ENCODE measurements at places on chromosomes 7 and 10.
A peak's percentile ranks its signal among the peaks of the same experiment; 100 is the strongest.

DNA sequence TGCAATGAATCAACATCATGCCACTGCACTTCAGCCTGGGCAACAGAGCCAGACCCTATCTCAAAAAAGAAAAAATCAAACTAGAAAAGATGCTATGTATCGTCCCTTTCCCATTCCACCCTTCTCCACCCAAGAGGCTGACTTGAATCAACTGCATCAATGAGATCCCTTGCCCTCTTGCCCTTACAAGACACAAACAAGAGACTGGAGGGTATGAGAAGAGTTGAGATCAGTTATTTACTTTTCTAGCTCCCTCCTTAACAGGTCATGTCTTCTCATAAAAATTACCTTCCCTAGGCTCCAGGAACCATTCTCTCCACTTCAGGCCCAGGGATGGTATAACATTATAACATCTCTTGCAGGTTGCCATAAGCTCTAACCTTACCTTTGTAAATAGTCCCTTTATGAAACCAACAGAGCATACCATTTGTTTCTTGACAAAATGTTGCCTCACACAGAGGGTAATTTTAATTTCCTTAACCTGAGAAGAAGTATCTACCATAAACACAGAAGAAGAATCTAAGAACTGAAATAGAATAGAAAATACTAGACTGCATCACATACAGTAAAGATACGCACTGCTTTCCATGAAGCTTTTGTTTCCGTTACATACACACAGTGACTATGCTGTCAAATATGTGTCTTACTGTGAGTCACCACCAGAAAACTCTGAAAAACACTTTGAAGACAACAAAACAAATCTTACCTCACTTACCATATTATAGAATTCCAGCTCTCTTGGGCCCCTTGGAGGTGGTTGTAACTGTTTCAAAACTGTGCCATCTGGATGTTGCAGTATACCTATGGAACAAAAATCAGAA, 30.5 kb downstream of the IPMK start:
- DNase-seq, result no peak

GRCh38 chr10:61175316-61175715, 231.3 kb upstream of the RHOBTB1 start:
- no peak for DNase-seq

GRCh38 chr10:113093188-113094113, 143.4 kb downstream of the TCF7L2 start:
- peak; percentile 12 for DNase-seq

GRCh38 chr7:28300488-28300887, 111.8 kb upstream of the CREB5 start:
- DNase-seq, result no peak

DNA sequence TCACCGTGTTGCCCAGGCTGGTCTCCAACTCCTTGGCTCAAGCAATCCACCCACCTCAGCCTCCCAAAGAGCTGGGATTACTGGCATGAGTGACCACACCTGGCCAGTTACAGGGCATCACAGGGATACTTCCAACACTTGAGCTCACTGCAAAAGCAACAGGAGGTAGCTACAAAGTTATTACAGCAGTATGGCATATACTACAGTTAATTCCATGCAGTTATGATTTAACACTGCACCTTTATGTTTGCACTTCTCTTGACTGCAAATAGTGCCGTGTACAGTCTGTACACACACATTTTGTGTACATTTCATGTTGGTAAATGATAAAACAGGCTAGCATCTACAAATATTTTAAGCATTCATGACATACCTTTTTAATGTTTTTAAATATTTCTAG, 21.3 kb downstream of the SRPK2 start:
- DNase-seq, result no peak

DNA sequence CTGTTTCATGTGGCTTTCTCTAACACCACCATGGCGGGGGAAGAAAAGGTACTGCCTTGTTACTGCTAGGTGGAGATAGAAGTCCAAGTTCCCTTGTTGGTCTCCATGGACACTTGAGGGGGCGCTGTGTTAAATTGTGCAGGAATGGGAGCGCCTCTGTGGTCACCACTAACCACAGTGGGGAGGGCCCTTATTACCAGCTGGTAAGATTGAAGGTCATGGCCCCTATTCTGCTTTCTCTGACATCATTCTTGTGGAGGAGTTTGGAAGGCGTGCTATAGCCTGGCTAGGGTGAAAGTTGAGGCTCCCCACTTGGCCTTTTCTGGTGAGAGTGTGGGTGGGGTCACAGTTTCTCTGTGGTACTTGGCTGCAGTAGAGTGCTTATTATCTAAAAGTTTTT, 14.9 kb upstream of the MXI1 start:
- no peak for DNase-seq

DNA sequence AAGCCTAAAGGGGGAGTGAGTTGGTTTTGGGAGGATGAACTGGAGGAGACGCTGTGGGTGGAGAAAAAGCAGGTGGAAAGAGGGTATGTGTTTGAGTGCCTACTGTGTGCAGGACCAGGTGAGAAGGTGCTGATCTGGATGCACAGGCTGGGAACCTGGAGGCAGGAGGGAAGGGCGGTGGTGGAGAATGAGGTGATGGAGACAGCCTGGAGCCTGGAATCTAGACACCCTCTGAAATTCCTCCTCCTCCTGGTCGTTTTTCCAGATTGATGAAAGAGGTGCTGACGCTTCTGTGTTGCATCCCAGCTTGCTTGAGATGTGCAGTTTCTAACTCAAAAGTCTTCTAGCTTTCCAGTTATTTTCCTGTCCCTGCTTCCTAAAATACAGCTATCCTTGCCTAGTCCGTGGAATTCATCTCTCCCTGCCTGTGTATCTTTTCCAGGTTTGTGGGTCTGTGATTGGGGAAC, 67.5 kb downstream of the LRMDA start:
- DNase-seq, result no peak

DNA sequence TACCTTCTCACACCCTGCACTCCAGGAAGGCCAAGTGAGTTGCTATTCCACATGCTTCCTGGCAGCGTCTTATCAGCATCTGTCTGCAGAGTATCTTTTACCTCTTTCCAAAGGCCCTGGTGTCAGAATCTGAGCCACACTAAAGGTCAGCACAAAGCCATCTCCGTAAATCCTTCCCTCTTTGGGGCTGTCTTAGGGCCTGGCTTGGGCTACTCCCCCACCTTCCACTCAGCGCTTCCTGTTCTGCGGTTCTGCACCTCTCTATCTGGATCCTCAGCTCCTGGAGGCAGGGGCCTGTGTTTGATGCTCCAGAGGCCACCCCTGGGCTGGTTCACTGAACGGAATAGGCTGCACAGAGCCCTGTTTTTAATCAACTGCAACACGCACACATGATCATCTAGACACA, 334.8 kb upstream of the GALNT17 start:
- DNase-seq, result no peak

DNA sequence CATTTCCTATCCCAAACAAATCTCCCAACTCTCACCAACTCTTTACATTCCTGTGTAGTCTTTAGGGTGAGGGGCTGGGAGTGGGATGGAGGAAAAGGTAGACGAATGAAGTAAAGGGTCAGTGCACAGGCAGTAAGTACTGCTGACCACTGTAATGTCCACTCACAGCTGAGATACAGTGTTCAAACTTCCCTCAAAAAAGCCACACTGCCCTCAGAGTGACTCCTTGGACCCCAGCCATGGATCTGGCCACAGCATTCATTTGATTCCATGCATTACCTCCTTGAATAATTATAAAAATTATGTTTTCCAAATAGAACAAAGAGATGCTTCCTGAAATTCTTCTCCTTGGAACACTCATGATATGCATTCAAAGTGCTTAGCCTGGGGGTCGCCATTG, 19.8 kb upstream of the HIPK2 start:
- no peak for DNase-seq

DNA sequence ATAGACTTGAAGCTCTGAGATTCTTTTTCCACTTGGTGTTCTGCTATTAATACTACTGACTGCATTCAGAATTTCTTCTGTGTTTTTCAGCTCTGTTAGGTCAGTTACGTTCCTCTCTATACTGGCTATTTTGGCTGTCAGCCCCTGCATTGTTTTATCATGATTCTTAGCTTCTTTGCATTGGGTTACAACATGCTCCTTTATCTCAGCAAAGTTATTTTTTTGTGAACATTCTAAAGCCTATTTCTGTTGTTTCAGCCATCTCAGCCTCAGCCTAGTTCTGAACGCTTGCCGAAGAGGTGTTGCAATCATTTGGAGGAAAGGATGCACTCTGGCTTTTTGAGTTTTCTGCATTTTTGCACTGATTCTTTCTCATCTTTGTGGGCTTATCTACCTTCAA, 201.5 kb upstream of the GNAI1 start:
- no peak for DNase-seq

DNA sequence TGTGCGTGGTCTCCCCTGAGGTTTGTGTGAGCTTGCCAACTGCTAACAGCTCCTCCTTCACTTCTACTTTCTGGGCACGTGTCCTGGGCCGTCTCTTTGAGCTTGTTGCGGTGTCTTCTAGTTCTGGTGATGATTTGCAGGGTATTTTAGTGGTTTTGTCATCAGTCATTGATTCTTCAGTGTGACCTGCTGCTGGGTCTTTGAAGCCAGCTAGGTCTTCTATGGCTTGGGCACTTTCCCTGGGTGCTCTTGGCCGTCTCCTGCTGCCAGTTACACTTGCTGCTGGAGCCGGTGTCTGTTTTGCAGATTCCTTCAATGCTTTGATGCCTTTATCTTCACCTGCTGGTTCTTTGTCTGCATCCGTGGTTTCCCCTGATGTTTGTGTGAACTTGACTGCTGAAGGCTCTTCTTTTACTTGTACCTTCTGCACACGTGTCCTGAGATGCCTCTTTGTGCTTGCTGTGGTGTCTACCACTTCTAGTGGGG, 23.0 kb downstream of the MKI67 start:
- DNase-seq, result no peak

DNA sequence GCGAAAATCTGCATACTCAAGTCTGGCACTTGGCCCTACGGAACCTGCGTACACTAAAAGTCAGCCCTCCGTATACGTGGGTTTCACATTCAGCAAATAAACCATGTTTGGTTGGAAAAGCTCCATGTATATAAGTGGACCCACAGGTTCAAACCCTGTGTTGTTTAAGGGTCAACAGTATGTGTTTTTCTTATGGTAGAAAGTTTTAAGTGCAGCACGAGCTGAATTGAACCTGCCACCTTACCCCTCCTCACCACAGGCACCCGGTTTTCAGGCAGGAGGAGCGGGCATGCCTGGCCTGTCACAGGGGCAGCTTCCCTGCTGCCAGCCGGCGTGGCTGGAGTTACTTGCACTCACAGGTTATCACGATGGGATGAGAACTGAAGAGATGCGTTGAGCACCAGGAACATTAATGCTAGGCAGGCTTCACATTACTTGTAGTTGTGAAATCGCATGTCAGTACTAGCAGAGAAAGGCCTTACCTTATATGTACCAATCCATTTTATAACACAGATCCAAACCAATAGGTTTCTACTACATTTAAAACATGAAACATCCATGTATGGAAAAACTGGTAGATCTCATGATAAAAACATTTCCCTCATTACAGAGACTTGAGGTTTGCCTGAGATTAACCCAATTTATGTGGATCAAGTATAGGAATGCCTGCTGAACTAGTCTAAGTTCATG, 12.9 kb downstream of the INSIG1 start:
- DNase-seq, result no peak

- DNase-seq, result no peak
Observed at GRCh38 chr7:6246251-6246917, 26.0 kb downstream of the CYTH3 start.

GRCh38 chr10:124448696-124449169, 1.1 kb downstream of the NKX1-2 start:
- no peak for DNase-seq

- DNase-seq, result no peak
Observed at GRCh38 chr7:142303650-142304049, 45.8 kb upstream of the PRSS58 start.

DNA sequence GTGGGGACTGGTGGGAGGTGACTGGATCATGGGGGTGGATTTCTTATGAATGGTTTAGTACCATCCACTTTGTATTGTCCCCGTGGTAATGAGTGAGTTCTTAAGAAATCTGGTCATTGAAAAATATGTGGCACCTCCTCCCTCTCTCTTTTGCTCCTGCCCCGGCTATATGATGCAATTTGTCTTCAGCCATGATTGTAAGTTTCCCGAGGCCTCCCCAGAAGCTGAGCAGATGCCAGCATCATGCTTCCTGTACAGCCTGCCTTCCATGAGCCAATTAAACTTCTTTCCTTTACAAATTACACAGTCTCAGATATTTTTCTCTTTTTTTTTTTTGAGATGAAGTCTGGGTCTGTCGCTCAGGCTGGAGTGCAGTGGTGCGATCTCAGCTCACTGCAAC, 2.6 kb upstream of the KDM7A start:
- no peak for DNase-seq

GRCh38 chr7:140484951-140485499, 5.7 kb upstream of the MKRN1 start:
- DNase-seq, result no peak

DNA sequence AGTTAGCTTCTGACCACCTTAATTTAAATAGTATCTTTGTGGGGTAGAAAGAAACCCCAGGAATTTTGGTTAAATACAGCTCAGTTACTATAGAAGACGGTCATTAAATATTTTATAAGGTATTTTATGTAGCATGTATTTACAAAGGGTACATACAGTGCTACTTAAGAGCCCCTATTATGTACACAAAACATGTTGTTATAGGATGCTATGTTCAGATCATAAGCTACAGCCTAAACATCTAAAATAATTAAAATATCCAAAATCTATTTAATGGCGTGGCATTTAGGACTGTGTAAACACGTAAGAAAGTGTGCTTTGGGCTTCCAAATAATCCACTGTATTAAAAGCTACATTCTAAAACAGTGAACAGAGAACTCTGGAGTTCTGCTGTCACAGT, 39.4 kb upstream of the DLX5 start:
- no peak for DNase-seq

All from heart left ventricle (tissue), 16 donors.